ENCODE measurements at places on chromosomes 1 and 21.
A peak's percentile ranks its signal among the peaks of the same experiment; 100 is the strongest.

- no peak for DNase-seq
These were observed 467.4 kb downstream of the COL11A1 start for GRCh38 chr1:102640872-102641271.

GRCh38 chr1:42146626-42147320, 6.4 kb upstream of the GUCA2B start:
- DNase-seq: peak; percentile 44

GRCh38 chr1:181538836-181539235, 55.5 kb downstream of the CACNA1E start:
- no peak for DNase-seq

DNA sequence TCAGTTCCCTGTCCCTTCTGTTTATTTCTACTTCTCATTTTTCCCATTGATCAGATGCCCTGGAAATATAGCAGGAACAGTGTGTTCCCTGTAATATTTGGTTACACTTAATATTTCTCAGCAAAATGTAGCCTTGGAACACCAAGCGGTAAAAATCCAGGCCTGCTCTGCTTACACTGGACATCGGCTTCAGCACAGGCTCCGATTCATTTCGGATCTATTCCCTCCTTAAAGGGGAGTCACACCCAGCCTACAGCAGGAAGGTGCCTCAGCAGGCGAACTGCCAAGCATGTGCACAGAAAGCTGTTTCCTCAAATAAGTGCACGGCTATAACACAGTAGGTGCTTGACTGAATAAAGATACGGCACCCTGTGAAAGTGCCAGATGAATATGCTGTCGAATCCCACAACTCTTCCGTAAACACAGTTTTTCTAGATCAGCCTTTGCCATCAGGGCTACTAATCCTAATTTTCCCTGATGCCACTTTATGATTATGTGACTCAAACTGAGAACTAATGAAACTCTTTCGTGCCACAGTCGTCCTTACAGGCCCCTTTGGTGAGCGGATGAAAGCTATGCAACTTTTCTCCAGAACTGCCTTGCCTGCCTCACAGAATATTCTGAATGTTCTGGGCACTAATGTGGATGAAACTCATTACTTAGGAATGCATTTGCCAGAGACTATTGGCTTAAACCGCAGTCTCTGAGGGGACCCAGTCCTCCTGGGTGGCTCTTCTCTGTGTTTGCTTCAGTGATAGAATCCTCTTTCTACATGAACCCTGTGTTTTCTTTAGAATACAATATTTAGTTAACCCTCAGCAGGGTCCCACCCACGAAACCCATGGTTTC, 275.5 kb upstream of the RUNX1 start:
- DNase-seq: no peak

DNA sequence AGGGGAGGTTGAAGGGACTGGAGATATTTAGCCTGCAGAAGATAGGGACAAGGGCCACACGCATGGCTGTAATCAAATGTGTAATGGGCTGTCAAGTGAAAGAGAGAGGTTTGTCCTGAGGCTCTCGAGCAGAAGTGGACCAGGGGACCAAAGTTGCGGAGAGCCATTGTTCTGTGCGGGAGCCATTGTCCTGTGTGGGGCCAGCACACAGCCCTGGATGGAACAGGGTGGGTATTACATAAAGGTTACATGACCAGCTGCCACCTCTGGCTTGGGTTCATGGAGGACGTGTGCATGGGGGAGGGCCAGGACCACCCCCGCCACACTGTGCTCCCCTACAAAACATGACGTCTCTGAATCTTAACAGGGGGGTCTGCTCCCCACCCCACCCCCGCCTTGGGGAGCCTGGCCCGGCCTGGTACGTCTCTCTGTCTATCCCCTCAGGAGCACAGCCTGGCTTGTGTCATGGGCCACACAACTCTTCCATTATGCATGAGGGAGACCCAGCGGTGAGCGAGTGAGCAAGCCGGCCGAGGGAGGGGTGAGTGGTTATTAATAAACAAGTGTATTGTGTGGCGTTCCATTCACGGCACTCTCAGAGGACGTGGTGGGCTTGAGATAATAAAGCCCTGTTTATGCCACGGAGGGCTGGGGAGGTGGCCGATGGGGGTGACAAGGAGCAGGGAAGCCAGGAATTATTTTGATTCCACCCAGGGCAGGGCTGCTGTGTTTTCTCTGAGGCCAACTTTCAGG, at the start of gene NFASC:
NFASC (plus strand) TSS at position 703 of the 753 bp plus-strand sequence. CDS start 73,454 bp downstream, outside the sequence.
- DNase-seq: no peak

DNA sequence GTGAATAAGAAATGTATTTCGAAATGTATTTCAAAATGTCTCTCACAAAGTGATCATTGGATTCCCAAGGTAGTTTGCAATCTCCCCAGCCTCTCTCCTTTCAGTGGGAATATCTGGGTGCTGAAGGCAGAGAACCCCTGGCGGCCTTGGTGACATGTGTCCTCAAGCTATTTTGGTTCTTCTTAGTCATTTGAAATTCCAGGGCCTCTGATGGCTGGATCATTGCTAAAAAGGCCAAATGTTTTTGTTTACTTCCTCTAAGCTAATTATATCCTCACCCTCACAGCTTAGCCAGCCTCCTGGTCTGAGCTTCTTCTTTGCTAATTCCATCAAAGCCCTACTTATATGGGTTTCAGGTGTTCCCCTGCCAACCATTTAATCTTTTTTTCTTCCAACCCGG, 71.2 kb downstream of the LRRC40 start:
- DNase-seq: no peak

DNA sequence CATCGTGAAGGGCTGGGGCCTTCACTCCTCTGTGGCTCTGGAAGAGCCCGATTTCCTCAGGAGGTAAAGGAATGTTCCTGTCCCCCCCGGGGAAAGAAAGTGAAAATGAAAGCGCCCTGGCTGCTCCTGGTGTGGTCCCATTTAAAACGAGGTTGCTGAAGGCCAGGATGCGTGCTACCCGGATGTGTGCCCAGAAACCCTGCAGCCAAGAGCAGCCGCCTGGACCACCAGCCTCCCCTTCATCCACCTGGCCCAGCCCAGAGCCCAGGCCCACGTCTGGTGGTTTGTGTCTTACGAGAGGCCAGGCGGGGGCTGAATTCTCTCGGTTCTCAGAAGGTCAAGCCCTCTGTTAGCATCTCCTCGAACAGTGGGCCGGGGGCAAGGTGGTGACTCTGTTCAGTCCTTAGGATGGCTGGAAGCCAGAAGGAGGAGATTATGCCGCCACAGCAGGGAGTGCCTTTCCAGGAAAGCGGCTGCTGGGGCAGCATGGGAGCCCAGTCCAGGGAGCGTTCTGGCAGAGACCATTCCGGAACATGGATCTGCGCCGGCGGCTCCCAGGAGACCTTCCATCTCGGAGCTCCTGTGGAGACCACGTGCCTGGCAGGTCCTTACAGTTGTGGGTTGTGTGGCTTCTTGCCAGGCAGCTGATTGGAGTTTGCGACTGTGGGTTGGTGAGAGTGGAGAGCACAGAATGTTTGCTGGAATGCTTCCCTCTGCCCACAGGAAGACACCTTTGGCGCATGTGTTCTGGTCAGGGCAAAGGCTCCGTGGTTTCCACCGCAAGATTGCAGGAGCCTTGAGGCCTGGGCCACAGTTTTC, 1.4 kb downstream of the GUK1 start:
- no peak for DNase-seq

DNA sequence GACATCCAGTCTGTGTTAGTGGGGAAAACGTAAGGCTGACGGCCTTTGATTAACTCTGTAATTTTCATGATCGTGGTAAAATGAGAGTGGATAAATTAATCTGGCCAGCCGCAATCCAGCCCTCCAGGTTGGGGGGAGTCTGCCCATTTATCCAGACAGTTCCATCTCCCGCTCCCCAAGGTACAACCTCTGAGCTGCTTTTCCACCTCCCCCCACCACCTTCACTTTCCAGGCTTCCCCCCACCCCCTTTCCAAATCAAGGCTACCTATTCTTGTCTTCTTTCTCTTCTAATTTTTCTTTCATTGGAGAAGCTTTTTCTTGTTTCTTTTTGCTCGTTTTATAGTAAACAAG, 6.0 kb downstream of the MIER1 start:
- no peak for DNase-seq

GRCh38 chr1:200929530-200930278, 35.0 kb downstream of the INAVA start:
- DNase-seq: no peak

DNA sequence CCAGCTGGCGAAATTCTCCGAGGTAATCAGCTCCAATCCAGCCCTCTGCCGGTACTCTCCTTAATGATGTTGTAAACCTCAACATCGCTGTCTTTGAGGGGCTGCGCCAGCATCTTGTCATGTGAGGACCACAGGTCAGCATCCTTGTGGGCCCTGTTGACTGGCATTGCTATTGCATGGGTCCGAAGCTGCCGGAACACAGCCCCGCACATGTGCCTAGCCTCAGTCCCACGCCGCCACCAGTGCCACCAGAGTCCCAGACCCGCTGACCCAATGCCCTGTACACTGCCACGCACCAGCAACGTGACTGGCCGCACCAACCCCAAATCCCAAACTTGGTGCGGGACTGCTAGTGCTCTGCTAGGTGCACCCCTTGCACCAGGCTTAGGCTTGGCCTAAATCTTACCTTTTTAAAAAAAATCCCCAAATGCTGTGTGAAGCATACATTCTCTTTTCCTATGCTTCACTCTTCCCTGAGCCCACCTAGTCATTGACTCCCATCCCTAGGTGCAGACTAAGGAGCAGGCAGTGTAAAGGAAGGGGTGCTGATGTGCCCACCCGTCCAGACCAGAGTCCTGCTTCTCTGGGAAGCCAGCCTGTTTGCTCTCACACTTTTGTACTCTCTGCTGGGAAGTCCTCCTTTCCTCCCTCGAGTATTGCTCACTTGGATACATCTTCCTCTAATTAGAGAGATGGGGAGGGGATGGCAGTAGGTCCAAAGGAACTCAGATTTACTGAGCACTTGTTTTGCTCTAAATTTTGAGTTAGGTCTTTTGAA, 81.9 kb upstream of the ARTN start:
- DNase-seq: no peak

GRCh38 chr21:43282358-43283120, 113.7 kb downstream of the CRYAA start:
- DNase-seq: no peak

- DNase-seq: no peak
These were observed 1.7 kb upstream of the C1orf185 start for GRCh38 chr1:51100264-51100880.

- DNase-seq: no peak
These were observed 24.3 kb downstream of the AHCTF1 start for GRCh38 chr1:246907472-246907871.

GRCh38 chr21:45767071-45768006, 123.8 kb downstream of the PCBP3 start:
- DNase-seq: no peak

- DNase-seq: no peak
These were observed 13.3 kb upstream of the CHI3L2 start for GRCh38 chr1:111214074-111214801.

- DNase-seq: no peak
These were observed 518.6 kb upstream of the ZP4 start for GRCh38 chr1:238409191-238409850.

DNA sequence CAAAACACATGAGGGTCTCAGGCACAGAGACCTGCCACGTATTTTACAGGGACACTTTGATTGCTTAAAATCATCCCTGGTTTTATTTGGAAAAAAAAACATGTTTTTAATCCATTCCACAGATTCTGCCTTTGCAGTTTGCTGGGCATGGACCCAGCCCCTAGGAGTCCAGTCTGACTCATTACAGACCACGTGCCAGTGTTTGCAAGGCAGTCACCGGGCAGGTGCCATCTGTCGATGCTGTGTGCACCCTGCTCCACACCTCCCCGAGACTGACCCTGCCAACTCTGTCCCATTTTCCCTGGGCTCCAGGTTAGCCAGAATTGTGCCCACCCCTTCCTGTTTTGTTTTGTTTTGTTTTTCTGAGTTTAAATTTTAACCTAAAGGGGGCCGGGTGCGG, 148.4 kb upstream of the TMEM51 start:
- DNase-seq: no peak

- DNase-seq: no peak
These were observed 153.9 kb downstream of the ETS2 start for GRCh38 chr21:38959692-38960061.

DNA sequence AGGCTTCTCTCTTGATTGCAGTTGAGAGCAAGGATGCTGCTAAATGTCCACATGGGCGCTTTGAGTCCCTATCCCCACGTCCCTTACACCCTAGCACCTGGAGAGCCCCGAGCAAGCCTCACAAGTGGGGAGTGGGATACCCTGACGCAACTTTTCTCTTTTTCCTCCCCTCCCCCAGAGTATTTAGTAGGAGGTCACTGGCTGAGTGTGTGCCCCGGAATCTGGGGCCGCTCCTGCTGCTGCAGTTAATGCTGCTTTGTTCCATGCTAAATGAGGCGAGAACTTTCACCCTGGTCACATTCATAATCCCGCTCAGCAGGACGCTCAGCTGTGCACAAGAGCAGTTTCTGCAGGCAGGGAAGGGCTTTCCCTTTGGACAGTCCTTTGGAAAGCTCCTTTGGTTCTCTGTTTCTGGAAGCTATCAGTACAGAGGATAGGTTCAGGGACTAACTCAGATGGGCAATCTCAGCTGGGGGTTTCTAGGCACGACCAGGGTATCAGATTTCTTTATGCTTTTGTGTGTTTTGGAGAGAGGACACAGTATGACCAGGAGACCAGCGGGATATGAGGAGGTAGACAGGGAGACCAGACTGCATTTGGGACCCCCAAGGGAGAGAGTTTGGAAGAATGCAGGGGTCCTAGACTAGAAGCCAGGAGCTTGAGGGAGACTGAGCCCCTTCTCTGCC, 75.9 kb downstream of the NOS1AP start:
- no peak for DNase-seq

DNA sequence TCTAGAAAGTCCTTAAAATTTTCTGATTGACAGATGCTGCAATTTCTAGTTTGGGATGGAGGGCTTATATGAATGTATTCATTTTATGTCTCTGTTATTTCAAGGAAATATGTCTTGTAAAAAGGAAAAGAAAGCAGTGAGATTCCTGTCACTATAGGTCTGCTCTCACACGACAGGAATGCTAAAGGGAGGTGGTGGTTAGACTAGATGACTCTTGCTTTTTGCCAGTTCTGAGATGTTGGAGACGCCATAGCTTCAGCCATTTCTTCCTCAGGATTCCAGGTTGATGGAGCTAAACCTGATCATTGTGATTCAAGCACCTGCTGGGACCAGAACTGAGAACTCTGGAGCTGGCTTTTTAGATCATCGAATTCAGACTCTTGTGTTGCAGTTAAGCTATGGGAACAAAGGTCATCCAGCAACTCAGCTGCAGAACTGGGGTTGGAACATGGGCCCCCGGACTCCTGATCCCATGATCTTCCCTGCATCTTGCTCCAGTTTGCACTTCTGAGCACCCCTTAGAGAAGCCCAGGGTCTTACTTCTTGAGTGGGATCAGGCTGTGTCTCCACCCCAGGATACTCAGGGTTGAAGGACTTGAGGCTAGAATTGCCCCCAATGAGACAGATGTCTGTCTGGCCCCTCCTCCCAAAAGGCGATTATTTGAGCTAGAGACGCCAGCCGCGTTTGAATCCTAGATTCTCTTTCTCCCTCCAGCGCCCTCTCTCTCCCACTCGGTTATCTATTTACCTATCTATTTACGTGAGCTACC, 46.7 kb upstream of the FOXO6 start:
- DNase-seq: no peak

DNA sequence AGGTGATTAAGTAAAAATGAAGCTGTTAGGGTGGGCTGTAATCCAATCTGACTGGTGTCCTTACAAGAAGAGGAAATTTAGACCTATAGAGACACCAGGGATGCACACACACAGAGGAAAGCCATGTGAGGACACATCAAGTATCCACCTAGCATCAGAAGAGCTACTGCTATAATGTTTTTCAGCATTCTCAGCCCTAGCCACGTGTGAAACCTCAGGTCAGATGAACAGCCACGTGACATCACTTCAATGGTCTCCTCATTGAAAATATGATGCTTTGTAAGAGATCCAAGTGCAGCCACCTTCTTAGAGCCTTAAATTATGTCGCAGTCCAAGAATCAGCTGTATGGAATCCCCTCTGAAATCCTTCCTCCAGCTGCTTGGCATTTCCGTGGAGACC, 65.1 kb downstream of the C1orf87 start:
- DNase-seq: no peak

Measured in stimulated activated CD8-positive, alpha-beta memory T cell treated with anti-CD3 and anti-CD28 coated beads, Interleukin-12 subunit alpha, Interleukin-12 subunit beta, amount 100 ng/mL, for 1 hour (primary cell).